Activated CD4-positive, alpha-beta T cell treated with anti-CD3 and anti-CD28 coated beads, Interleukin-2, amount 10 ng/mL, durations not matched to agents 7 days and 5 days (primary cell): ENCODE measurements at places on chromosomes 11 and 22.
A peak's percentile ranks its signal among the peaks of the same experiment; 100 is the strongest.

- peaks cover 18% of the 10 kb centered on the region for H3K27me3 ChIP-seq
- H3K4me3 ChIP-seq, result no peak overlapping the region
- H3K4me1 ChIP-seq, result peaks cover 27% of the 10 kb centered on the region
- DNase-seq, result no peak
Observed at GRCh38 chr22:37951305-37951704, 2.1 kb downstream of the C22orf23 start.

DNA sequence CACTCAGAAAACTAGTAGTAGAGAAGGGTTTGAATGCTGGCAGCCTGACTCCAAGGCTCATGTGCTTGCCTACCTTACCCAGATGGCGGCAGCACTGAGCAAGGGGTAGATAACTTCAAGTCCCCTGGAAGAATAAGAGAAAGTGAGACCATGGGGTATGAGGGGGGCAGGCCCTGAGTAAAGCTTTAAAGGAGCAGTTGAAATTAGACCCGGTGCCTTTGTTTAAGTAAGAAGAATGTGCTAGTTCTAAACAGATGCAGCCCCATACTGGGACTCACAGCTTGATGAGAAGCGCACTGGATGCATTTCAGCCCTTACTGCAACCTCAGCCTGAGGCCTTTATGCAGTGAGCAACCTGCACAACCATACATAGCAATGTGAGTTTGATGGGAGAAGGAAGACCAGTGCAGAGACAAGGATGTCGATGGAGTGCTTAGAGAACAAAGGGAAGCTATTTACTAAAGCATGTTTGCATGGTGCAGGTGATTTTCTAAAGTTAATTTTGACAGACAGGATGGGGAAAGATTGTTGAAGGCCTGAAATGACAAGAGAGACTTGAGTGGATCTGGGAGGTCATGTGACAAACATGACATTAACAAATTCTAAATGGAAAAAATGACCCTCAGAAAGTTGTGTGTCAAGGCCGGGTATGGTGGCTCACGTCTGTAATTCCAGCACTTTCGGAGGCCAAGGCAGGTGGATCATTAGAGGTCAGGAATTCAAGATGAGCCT lies 27.1 kb upstream of the TMA7B start:
- H3K27ac ChIP-seq, result peak overlapping the region; percentile 83
- peak; percentile 62 for DNase-seq
- H3K27me3 ChIP-seq, result no peaks in the 10 kb centered on the region
- peaks cover 48% of the 10 kb centered on the region for H3K36me3 ChIP-seq

- H3K27me3 ChIP-seq, result no peaks in the 10 kb centered on the region
- no peak overlapping the region for H3K27ac ChIP-seq
Observed at GRCh38 chr11:46357483-46357936, 10.2 kb downstream of the DGKZ start.

DNA sequence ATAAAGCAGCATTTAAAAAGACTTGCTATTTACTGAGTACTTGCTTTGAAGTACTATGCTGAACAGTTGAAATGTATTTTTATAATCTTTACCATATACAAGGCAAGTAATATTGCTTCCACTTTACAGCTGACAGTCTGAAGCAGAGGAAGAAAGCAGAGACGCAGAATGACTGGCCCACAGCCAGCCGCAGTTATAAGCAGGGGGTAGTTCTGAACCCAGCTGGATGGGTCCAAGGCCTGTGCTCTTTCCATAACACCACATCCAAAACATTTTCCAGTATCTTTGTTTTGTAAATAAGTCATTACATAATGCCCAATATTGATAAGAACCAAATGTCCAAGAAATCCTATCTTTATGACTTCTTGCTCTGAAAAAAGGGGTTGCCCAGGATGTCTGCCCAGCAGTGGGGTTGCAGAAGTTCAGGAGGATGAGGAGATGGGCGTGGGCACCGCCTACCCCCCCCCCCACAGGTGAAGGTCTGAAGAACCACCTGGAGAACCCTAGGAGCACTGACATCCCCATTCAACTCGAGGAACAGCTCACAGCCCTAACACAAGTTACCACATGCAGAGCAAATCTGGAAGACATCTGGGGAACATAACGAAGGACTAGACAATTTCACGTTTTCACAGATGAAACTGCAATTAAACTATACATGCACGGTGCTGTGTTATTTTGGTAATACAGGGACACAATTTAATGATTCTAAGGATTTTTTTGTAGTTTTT lies 24.2 kb upstream of the YPEL1 start:
- peaks cover 45% of the 10 kb centered on the region for H3K36me3 ChIP-seq
- H3K4me3 ChIP-seq, result no peak overlapping the region
- no peaks in the 10 kb centered on the region for H3K27me3 ChIP-seq
- no peak for DNase-seq
- H3K27ac ChIP-seq, result no peak overlapping the region
